HT1080 (cell line): ENCODE measurements at places on chromosomes 16 and 17. TPM values are rescaled to one million over a fixed set of nuclear protein-coding genes. Genes with fewer than 3 reads are reported as not detected.

MT1X gene
- total RNA-seq = 100 and 148 TPM in 2 replicates

SOX15 gene
- total RNA-seq = 0.31 and 1.8 TPM in 2 replicates

DNA sequence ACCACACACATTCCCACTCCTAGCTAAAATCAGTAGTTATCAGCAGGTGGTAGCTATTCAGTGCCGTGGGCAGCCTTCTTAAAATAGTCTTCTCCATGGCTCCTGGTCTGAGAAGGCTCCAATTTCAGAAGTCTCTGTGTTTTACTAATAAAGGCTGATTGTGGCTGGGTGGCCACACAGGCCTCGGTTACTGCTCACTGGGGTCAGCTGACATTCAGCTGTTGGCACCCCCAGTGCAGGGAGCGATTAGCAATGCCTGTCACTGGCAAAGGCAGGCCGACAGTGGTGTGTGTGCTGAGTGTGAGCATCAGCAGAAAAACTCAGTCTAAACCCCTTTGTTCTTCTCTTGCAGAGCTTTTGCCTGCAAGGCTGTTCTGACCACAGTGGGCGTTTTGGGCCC is 16.6 kb upstream of the DBNDD1 start:
- no peak for DNase-seq

DNA sequence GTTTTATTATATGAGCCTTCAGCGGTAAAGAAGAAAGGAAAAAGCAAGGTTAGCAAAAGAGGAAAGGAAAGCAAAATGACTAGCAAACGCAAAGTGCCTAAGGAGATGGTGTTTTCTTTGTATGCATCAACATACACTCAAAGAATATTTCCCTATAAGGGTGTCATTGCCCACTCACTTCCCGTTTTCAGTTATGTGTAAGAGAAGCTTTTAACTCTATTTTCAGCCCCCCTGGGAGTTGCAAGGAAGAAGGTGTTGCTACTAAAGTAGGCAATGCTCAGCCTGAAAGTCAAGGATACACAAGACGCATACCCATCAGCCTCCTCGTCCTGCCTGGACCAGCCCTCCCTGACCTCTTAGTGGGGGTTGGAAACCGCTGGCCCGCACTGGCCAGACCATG is 267.7 kb upstream of the ZFHX3 start:
- DNase-seq = no peak

DNA sequence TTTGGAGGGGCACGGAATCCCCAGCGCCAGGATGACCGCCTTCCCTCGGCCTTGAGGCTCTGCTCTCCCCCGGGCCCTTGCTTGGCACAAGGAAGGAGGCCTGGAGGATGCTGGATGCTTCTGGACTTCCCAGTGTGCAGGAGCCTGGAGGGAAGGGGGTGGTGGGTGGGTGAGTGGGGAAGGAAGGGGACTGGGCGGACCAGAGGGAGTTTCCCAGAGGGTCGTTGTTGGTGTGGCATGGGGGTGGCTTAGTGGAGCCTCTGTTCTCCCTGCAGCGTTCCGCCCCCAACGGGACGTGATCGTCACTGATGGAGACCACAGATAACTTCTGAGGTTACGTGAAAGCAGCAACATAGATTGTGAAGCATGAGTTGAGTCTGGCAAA is 140.0 kb downstream of the IRF8 start:
- no peak for DNase-seq

DNA sequence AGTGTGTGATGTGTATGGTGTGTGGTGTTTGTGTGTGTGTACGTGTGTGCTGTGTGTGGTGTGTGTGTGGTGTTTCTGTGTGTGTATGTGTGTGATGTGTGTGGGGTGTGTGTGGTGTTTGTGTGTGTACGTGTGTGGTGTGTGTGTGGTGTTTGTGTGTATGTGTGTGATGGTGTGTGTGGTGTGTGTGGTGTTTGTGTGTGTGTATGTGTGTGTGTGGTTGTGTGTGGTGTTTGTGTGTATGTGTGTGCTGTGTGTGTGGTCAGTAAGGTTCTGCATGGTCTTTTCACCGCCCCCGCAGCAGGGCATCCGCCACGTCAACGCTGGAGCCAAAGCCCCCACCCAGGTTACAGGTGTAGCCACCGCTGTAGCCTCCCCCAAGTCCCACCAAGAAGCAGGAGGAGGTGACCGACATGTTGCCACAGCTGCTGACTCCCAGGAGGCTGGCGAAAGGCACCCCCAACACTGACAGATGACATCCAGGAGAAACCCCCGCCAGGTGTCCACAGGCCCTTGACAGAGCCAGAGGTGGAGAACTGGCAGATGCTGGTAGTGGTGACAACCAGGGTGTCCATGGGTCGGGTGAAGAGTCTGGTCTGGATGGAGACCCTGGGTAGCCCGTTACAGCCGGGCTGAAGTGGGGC is 9.3 kb upstream of the KRT17 start:
- DNase-seq = no peak

DNA sequence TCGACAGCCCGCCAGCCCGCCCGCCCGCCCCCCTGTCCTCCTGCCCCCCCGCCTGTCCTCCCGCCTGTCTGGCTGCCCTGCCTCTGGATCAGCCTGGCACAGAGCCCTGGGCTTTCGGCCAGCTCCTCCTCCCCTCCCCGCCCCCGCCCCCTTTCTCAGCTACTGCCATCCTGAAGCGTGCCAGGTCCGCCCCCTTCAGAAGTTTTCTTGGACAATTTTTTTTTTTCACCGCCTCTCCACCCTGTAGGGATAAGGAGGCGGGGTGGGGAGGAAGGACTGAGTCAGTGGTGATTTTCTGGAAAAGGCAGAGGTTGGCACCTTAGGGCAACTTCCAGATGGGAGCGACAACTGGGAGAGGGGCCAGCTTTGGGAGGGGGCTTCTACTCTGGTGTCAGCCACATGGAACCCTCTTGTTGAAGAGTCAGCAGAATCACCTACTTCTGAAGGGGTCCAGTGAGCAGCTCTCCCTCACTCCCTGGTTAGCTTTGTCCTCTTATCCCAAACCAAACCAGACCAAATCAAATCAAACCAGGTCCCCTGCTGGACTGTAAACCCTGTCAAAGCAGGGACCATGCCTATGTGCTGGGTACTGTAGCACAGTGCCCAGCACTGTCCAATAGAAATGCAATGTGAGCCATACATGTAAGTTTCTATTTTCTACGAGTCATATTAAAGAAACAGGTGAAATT is 19.7 kb downstream of the IGF2BP1 start:
- DNase-seq = peak; percentile 91

- peak; percentile 94 for DNase-seq
Measured at GRCh38 chr17:30116661-30117551, at the start of gene NSRP1. Gene NSRP1, plus strand, starts transcription at chr17:30116816. Its CDS starts 28 bp downstream, at chr17:30116844.

GRCh38 chr17:524406-524950 is 171.9 kb upstream of the RPH3AL start:
- DNase-seq = no peak

GRCh38 chr17:16068323-16068722 is 68.7 kb downstream of the TTC19 start:
- no peak for DNase-seq

- no peak for DNase-seq
Measured at GRCh38 chr16:30068750-30069610, 3.4 kb downstream of the ALDOA start.

GRCh38 chr16:20976576-20976975 is 76.0 kb downstream of the LYRM1 start:
- no peak for DNase-seq
